Stomach (tissue), 19 donors: ENCODE measurements at places on chromosomes 7 and 10. TPM values are rescaled to one million over a fixed set of nuclear protein-coding genes. Genes with fewer than 3 reads are reported as not detected.

The NAMPT gene
- 95.1 TPM for total RNA-seq

The GPC2 gene
- not detected for total RNA-seq

The PNLIPRP3 gene
- total RNA-seq = not detected

The JAKMIP3 gene
- total RNA-seq = 0.58 TPM

The CRHR2 gene
- not detected for total RNA-seq

The VAX1 gene
- not detected for total RNA-seq

The FGF8 gene
- not detected for total RNA-seq

The GJC3 gene
- not detected for total RNA-seq
